ENCODE measurements at places on chromosomes 16 and 17. TPM values are rescaled to one million over a fixed set of nuclear protein-coding genes. Genes with fewer than 3 reads are reported as not detected.

The IGF2BP1 gene
- total RNA-seq: 16.0 TPM

The HS3ST2 gene
- total RNA-seq: not detected

The KRT12 gene
- not detected for total RNA-seq

The CMTM4 gene
- total RNA-seq: 34.8 TPM

The TNP2 gene
- not detected for total RNA-seq

The RRAD gene
- total RNA-seq: 2.8 TPM

The CCL7 gene
- not detected for total RNA-seq

The CDRT15L2 gene
- total RNA-seq: not detected

The HOXB8 gene
- total RNA-seq: 34.8 TPM

The CDC27 gene
- total RNA-seq: 93.1 TPM

The CDIP1 gene
- total RNA-seq: 9.8 TPM

The ERI2 gene
- 47.0 TPM for total RNA-seq

The KRTAP1-4 gene
- not detected for total RNA-seq

The GAST gene
- not detected for total RNA-seq
